Body of pancreas (tissue), 4 donors: ENCODE measurements at places on chromosomes 2 and 18.

- no peak overlapping the region for H3K27ac ChIP-seq
- no peak overlapping the region for H3K4me3 ChIP-seq
- H3K27me3 ChIP-seq, result no peaks in the 10 kb centered on the region
- peak; percentile 27 for DNase-seq
- peaks cover 4% of the 10 kb centered on the region for H3K4me1 ChIP-seq
- H3K36me3 ChIP-seq, result no peaks in the 10 kb centered on the region
Measured at GRCh38 chr2:98412751-98413458, 31.8 kb upstream of the INPP4A start.

GRCh38 chr18:14917311-14917710, 169.3 kb downstream of the ANKRD30B start:
- no peak for DNase-seq
- no peaks in the 10 kb centered on the region for H3K36me3 ChIP-seq
- peaks cover 8% of the 10 kb centered on the region for H3K4me1 ChIP-seq
- H3K27me3 ChIP-seq, result no peaks in the 10 kb centered on the region
- H3K4me3 ChIP-seq, result no peak overlapping the region

DNA sequence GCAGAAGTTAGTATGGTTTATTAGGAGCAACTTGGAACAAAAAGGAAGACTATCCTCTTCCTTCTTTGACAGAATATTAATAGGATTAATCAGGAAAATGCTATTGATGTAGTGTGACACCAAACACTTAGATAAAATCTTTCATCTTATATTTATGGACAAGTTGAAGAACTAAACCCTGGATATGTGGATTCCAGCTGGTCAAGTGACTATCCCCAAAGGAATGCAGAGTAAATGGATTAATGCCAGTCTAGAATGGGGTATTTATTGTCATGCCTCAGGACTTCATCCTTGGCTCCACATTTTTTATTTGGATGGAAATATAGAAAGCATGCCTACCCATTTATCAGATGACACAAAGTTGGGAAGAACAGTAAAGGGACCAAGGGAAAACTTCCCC, 124.0 kb upstream of the TTC39C start:
- H3K4me3 ChIP-seq, result no peak overlapping the region
- no peak overlapping the region for H3K27ac ChIP-seq
- no peaks in the 10 kb centered on the region for H3K27me3 ChIP-seq
- peaks cover 20% of the 10 kb centered on the region for H3K4me1 ChIP-seq

DNA sequence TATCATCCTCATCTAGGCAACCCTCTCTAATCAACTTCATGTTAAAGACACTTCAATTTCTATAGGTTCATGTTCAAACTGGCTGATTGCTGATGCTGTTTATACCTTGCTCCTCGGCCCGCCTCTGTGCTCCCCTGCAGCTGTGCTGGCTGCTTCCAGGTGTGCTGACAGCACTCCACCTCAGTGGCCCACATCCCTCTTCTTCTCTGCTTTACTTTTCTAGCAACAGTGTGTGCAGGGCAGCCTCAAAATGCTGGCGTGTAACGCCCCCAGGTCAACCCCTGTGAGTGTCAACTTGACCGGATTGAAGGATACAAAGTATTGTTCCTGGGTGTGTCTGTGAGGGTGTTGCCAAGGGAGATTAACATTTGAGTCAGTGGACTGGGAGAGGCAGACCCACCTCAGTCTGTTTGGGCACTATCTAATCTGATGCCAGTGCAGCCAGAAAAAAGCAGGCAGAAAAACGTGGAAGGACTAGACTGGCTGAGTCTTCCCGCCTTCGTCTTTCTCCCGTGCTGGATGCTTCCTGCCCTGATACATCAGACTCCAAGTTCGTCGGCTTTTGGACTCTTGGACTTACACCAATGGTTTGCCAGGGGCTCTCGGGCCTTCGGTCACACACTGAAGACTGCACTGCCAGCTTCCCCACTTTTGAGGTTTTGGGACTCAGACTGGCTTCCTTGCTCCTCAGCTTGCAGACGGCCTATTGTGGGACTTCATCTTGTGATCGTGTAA, 94.7 kb downstream of the COL6A3 start:
- H3K4me1 ChIP-seq, result peaks cover 20% of the 10 kb centered on the region
- H3K27ac ChIP-seq, result no peak overlapping the region
- H3K27me3 ChIP-seq, result no peaks in the 10 kb centered on the region
